NCI-H1694 (cell line): ENCODE measurements at places on chromosomes 16 and 17.

GRCh38 chr16:74626741-74627416 lies 20.0 kb upstream of the GLG1 start:
- no peak for DNase-seq

DNA sequence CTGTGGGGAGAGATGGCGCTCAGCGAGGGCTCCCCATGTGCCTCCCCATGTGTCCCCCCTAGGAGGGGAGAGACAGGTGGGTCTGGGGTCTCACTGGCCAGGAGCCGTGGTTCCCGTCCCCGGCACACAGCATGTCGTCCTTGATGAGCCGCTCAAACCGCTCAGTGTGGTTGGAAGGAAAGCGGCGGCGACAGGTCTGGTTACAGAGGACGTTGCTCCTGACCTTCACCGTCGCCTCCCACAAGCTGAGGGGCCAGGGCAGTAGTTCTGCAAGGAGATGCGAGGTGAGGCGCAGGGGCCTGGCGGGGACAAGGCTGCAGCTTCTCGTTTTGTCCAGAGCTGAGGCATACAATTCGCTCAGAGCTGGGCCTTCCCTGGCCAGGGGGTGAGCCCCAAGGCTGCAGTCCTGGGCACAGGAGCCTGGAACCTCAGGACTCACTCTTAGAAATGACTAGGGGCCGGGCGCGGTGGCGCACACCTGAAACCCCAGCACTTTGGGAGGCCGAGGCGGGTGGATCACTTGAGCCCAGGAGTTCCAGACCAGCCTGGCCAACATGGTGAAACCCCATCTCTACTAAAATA lies 22.8 kb upstream of the UBE2I start:
- DNase-seq: no peak

- no peak for DNase-seq
Measured at GRCh38 chr17:82354804-82355308, 4.2 kb upstream of the TEX19 start.

DNA sequence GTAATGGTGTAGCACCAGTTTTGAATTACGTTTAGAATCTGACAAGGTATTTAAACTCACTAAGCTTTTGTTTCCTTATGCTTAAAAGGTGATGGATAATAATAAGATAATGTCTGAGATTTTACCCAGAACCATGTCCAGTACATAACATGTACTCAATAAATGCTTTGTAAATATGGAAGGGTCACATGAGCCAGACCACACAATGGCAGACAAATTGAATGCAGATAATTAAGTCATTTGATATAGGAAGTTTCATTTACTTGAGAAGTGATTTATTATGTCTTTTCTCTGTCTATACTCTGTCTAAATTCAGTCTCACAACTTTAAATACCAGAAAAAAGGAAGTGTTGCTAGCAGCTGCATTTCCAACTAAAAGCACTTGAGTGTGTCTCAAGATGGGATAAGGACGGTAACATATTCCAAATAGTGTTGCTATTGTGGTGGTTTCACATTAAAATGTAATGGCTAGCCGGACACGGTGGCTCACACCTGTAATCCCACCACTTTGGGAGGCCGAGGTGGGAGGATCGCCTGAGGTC lies 52.5 kb upstream of the DHX40 start:
- DNase-seq: no peak

DNA sequence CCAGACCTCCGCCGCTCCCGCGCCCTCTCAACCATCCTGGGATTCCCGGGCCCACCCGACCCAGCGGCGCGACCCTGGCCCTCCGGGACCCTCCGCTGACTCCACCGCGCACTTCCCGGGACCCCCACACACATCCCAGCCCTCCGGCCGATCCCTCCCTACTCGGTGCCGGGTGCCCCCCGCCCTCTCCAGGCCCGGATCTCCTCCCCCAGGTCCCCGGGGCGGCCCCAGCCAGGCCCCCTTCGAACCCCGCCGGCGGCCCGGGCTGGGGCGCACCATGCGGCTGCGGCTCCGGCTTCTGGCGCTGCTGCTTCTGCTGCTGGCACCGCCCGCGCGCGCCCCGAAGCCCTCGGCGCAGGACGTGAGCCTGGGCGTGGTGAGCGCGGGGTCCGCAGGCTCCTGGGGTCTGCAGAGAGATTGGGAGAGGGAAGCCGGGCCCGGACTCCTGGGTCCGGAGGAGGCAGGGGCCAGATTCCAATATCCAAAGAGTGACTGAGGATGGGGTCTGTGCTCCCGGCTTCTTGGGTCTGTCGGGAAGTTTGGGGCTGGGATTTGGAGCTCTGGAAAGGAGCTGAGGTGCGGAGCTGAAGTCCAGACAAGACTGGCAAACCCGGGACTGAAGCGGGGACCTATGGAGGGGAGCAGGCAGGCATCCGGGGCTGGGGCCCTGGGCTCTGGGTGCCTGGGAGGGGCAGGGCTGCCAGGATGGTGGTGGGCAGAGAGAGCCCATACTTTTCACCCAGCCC lies 453 bp downstream of the MMP25 start:
- DNase-seq: no peak

- no peak for DNase-seq
Measured at GRCh38 chr17:2621241-2621640, 27.8 kb downstream of the PAFAH1B1 start.

GRCh38 chr17:77385750-77386501 lies 245.2 kb downstream of the SEC14L1 start:
- DNase-seq: no peak

- peak; percentile 69 for DNase-seq
Measured at GRCh38 chr16:85428168-85428898, 184.8 kb upstream of the GSE1 start.

- DNase-seq: no peak
Measured at GRCh38 chr16:57530104-57530521, 6.3 kb downstream of the CCDC102A start.

GRCh38 chr16:89417352-89417751 lies 73.0 kb downstream of the ANKRD11 start:
- DNase-seq: no peak

GRCh38 chr17:1162116-1162855 lies 17.5 kb downstream of the ABR start:
- no peak for DNase-seq

- DNase-seq: no peak
Measured at GRCh38 chr16:85843471-85844168, 44.1 kb downstream of the COX4I1 start.

GRCh38 chr16:27640277-27640600 lies 90.3 kb downstream of the KATNIP start:
- DNase-seq: peak; percentile 16

GRCh38 chr17:48053758-48054237 lies 5.6 kb downstream of the NFE2L1 start:
- DNase-seq: no peak

GRCh38 chr17:46026166-46027047 lies 27.4 kb downstream of the STH start:
- no peak for DNase-seq

GRCh38 chr16:59964232-59964924 lies 1230.3 kb upstream of the GOT2 start:
- DNase-seq: no peak

DNA sequence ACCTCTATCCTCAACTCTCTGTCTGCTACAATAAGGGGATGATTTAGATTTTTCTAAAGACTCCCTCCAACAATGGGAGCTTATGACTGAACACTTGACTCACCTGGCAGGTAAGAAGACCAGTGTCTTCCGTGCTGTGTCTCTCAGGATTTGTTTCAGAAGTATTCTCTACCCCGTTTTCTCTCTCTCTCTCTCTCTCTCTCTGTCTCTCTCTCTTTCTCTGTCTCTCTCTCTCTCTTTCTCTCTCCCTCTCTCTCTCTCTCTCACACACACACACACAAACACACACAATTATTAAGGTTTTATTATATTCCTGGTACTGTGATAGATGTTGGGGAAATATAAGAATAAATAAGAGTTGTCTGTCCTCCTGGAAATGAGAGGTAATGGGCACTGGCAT lies 263.9 kb downstream of the TOX3 start:
- DNase-seq: no peak

DNA sequence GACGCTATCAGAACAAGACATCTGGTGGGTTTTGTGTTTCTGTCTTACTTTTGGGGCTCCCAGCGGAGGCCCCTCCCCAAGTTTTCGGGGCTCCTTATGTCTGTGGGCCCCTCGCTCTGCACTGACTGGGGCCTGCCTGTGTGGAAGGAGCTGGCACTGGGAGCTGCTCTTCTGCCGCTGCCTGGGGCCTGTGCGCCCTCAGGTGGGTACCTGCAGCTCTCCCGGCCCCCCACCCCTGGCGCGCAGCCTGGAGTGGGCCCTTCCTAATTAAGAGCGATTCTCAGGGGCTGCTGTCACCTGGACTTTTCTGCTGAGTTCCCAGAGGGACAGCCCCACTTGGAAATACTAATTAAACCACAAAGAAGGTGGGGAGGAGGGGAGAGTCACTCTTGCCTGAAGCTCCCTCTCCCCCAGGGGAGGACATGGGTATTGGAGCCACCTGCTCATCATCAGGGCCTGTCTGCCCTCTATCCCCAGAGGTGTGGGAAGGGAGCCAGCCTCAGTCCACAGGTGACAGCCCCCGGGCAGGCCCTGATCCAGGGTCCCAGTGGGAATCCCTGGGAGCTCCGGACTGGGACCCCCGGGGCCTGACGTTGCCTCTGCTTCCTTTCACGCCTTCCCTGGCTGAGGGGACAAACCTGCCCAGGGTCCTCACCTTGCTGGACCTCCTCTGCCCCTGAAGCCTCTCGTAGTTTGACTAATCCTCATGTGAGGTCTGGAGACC lies 36.5 kb downstream of the GSE1 start:
- DNase-seq: no peak

DNA sequence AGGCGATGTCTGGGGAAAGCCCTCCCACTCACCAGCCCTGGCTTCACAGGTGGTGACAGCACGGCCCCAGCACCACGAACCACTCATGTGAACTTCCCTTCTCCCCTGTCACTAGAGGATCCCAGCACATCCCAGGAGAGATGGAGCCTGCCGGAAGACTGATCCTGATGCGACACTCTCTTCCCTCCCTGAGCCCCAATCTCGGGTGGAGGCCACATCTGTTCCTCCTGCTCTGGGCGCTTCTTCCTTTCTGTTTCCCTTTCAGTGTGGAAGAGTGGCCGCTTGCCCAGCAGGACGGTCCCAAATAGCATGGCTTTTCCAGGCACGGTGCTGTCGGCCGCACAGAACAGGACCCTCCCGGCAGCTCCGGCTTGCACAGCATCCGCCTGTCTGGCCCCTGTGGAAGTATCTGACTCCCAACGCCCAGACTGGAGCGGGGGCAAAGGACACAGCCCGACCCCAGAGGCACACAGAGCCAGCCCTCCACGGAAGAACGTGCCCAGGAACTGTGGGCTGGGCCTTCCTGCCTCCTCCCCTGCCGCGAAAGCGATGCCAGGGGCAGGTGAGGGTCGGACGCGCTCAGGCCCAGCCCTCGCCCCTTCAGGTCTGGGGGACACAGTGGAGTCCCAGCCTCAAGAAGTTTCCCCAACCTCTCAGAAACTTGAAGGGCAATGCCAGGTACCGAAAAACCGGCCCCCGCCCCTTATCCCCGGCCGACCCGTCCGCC lies 37.6 kb downstream of the CBFA2T3 start:
- no peak for DNase-seq

DNA sequence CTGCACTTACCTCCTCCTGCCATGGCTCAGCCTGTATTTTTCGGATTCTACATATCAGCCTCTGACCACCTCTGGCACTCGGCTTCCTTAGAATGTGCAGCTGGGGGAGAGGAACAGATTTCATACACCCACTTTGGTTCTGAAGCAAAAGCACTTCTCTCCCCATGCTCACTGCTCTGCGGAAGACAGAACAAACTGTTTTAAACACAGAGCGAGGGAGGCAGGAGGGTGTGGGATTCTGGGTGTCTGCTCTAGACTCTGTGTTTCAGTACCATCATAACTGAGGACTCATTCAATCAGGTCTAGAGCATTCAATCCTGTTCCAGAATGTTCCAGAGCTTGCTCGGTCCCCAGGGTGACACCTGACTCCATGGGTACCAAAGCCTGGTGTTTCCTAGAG lies 239.1 kb downstream of the GRIN2A start:
- no peak for DNase-seq

DNA sequence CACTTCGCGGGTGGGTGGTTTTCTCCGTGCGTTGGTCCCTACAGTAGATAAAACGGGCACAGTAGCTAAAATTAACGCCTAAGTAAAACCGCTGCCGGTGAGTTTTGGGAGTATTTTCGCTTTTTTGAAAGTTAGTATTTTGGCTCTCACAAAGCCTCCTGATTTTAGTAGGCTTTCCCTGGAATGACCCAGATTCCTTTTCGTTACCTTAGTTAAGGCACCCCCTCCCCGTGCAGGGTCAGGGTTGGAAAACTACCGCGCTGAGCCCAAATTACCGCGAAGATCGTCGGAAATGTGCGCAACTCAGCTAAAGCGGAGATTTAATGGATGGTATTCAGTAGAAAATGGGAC lies 28.3 kb upstream of the ST6GALNAC1 start:
- no peak for DNase-seq

- DNase-seq: no peak
Measured at GRCh38 chr16:9351440-9351839, 260.0 kb downstream of the HAPSTR1 start.

GRCh38 chr16:89890200-89890599 lies 16.8 kb downstream of the TCF25 start:
- DNase-seq: no peak

DNA sequence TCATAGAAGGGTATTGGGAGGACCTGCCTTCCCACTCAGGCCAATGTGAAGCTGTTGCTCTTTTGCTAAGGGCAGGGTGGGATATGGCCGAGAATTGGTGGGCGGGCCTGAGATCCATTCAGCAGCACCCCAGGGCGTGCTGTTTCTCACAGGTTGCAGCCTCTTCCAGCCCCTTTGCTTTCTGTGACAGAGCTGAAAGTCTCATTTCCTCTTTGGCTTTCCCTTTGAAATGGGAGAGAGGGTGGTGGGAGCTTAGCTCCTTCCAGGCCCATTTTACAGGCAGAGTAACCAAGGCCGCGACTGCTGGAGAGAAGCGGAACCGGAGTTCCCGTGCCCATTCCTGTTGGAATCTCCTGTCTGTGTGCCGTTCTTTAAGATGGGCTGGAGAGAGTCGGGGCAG lies 183.0 kb downstream of the RAB11FIP4 start:
- DNase-seq: no peak

DNA sequence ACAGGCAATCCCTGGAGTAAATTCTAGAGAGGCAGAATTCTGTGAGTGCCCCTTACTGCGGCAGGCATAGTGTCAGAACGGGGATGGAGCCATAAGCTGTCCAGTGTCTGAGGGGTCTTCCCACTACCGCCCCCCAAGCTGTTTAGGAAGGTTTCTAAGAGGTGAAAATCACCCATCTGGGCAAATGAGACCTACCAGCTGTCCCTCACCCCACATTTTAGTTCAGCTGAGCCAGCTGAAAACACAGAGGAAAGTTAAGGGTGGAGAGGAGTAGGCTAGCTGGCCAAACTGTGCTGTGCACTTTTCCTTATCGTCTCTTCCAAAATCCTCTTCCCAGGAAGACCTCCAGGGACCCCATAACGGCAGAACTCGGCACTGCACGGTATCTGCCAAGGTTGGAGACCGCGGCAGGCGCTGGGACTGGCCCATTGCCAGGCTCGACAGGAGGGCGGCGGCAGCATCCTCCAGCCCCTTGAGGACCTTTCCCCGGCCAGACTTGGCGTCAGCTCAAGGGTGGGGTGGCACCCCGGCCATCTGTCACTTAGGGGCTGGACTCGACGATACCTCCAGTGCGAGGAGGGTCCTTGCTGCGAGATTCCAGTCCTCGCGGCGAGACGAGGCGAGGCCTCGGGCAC lies 955 bp downstream of the ACLY start:
- peak; percentile 60 for DNase-seq

- no peak for DNase-seq
Measured at GRCh38 chr16:66539623-66540469, 10.1 kb downstream of the TK2 start.
